PC-3 (cell line): ENCODE measurements at places on chromosomes 3 and 15.

GRCh38 chr15:93716615-93717231 lies 514.6 kb upstream of the MCTP2 start:
- no peak for DNase-seq

GRCh38 chr15:60520825-60521368 lies 42.0 kb upstream of the ICE2 start:
- DNase-seq = peak; percentile 74

DNA sequence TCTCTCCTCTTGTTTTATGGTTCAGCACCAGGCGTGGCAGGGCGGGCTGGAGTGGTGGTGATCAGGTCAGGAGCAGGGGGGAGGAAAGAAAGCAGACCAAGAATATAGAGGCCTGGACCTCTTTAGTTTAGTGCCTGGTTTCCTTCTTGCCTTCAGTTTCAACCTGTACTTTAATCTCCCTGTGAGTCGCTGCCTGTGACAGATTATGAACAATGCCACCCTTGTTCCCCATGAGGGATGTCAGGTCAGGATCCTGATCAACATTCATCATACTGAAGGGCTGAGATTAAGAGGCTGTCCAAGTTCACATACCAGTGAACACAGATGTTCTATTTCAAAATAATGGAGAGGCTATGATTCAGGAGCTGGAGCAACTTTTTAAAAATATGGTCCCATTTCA lies 11.4 kb downstream of the ENTPD3 start:
- DNase-seq = peak; percentile 59

DNA sequence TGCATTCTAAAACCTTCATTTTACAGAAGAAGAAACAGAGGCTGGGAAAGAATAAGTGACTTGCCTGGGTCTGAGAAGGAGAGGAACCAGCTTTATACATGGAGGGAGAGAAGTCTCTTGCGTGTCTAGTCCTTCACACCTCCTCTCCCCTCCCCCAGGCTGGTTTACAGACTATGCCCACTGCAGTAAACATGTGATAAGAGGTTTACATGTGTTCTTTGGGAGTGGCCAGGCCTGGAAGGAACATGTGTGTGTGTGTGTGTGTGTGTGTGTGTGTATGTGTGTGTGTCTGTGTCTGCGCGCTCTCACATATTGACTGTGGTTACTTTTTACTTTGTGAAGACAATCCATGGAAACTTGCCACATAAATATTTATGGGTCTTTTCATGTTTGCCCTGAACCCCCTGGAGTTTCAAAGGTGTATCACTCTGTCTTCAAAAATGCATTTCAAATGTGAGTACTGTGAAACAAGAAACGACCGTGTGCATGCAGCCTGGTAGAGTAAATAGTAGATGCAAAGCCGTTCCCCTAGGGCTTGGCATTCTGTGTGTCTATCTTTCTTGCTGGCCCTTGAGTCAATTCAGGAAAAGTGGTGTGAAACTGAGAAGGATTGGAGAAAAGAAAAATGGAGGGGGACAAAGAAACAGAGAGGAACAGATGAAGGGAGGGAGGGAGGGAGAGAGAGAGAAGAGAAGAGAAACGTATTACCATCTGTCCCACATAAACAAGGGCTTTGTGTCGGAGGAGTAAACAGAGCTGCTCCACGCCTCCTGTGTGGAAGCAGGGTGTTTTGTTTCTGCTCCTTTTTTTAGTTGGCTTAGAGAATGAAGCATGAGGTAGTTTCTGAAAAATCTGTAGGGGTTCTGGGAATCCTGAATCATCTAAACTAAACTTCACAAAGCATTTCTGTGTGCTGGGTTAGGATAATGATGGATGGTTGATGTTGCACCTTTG lies 51.7 kb downstream of the CLDN11 start:
- DNase-seq = no peak

DNA sequence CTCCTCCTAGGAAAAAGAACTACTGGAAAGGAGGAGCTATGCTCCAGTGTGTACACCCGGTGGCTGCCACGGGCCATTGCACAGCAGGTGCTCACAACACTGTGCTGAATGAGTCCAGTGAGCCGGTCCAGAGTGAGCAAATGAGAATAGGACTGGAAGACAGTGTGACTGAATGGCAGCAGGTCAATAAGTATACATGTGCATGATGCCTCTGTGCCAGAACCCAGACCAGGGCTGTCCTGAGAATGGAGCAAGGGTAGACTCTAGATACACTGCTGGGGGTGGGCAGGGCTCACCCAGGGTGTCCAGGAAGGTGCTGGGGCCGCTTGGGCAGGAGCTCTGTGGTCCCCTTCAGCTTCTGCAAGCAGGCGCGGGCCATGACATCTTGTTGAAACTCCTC lies 8.3 kb downstream of the POLG start:
- DNase-seq = no peak

DNA sequence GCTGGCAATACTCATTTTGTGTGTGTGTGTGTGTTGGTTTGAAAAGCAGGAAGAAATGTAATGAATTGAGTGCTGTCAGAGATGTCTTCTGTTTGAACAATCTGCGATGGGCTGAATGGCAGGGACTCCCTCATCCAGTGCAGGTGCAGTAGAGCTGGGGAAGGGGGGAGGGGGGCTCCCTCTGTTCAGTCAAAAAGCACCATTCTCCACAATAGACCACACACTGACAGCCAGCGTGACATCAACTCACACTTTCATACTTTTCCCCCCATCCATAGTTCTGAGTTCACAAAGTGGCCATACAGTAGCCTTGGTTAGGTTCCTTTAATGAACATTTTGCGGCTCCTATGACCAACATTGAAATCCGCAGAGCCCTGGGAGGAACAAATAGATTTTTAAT lies 10.4 kb downstream of the SOX2 start:
- no peak for DNase-seq

GRCh38 chr3:181700168-181701087 lies 11.3 kb upstream of the SOX2 start:
- peak; percentile 76 for DNase-seq

DNA sequence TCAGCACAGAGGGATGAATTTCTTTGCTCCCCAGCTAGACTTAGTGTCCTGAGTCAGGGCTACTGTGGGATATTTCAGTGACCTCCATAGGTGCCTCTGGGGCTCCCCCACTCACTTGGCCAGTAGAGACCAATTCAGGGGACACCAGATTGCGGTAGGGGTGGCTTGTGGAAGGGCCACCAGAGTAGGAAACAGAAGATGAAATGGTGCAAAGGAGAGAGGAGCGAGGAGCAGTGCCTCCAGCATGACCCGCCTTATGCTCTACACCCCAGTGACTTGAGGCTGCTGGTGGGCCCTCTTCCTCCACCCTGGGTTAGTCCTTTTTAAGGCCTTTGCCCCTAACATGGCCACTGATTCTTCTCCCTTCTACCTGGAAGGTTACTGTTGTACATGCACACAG lies 2.5 kb downstream of the AEN start:
- no peak for DNase-seq

DNA sequence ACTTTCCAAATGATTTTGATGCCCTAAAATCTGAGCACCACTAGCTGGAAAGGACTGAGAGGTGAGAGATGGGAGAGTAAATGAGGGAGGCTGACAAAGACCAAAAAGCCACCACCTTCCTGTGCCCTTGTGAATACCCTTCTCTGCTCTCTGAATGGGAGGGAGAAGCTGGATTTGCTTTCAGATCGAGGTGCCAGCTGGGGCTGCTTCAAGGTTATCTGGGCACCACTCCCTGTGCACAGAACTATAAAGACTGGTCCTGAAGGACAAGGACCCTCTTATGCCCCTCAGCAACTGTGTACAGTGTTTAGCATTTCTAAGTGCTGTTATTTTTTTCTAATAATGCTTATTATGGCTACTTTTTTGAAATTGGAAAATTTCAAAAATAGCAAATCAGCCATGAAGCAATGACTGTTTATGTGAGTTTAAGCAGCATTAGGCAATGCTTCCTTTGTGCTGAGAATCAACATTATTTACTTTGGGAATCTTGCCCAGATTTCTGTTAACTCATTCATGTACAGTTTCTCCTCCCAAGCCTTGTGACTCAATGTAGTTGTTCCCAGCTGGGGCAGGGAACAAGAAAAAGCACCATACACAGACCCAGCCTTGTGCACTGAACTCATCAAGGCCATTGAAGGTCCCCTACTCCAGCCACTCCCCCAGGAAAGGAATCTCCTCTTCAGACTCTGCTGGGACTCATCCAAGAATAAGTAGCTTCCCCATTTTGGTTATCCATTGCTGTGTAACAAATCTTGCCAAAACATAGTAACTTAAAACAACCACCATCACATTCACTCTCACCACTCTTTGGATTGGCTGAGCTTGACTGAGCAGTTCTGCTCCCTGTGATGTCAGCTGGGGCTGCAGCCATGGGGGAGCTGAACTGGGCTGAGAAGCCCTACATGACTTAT lies 37.3 kb upstream of the CDV3 start:
- peak; percentile 85 for DNase-seq
